ENCODE measurements at places on chromosomes 5 and 9.

- no peak for DNase-seq
These were observed 237.3 kb upstream of the TUT7 start for GRCh38 chr9:86591472-86591871.

- no peak for DNase-seq
These were observed 16.0 kb downstream of the TMOD1 start for GRCh38 chr9:97517331-97518089.

- DNase-seq = no peak
These were observed 21.5 kb upstream of the RFK start for GRCh38 chr9:76415731-76416130.

DNA sequence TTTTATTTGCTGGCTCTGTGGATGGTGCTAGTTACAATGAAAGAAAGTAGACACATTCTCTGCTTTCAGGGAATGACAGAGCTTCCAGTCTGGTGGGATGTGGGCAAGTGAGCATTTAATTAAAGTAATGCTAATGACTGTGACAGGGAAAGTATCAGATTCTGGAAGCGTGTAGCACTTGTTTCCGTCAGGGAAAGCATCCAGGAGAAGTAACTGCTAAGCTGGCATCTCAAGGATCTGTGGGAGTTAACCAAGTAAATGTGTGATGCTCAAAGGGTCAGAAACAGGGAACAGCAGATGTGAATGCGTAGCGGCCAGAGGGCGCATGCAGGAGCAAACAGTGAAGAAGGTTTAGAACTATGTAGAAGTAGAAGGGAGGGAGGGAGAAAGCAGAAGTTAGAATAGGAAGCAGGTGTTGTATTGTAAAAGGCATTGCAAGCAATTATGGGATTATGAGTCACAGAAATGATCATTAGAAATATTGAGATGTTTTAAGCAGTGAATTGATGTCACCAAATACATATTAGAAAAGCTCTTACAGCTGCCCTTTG lies 12.2 kb downstream of the KLHL9 start:
- DNase-seq = no peak

DNA sequence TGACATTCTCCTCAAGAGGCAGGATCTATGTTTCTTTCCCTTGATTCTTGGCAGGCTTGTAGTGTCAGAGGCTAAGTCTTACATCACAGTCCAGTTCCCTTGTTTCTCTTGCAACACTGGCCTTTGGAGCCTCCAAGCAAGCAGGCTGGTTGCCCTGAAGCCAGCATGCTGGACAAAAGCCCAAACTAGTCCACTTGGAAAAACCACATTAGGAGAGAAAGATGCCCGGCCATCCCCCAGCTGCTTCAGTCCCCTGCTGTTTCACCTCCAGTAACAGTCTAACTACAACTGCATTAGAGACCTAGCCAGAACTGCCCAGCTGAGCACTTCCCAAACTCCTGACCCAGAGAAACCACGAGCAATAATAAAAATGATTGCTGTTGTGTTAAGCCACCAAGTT lies 87.6 kb downstream of the ADAMTS6 start:
- DNase-seq = no peak

Measured in frontal cortex (tissue), 4 donors.